ENCODE measurements at places on chromosomes 1 and 21. TPM values are rescaled to one million over a fixed set of nuclear protein-coding genes. Genes with fewer than 3 reads are reported as not detected.

- no peak for DNase-seq
Observed at GRCh38 chr1:78672428-78672827, 22.8 kb downstream of the IFI44 start.

GRCh38 chr1:192475970-192476369 is 99.6 kb upstream of the RGS1 start:
- DNase-seq: no peak

- no peak for DNase-seq
Observed at GRCh38 chr1:159011751-159012150, 2.0 kb downstream of the IFI16 start.

GRCh38 chr1:212668477-212668876 is 31.2 kb downstream of the BATF3 start:
- no peak for DNase-seq

Gene KCNN3
- 1.9 TPM for total RNA-seq

Gene C4BPB
- total RNA-seq: 2.9 TPM

GRCh38 chr1:36068866-36069265 is 15.0 kb upstream of the TEKT2 start:
- DNase-seq: no peak
